ENCODE measurements at places on chromosomes 6 and 20.

- no peak for DNase-seq
Measured at GRCh38 chr20:48035961-48036731, 250.9 kb upstream of the SULF2 start.

- peak; percentile 11 for DNase-seq
Measured at GRCh38 chr6:145258122-145258521, 477.2 kb downstream of the EPM2A start.

GRCh38 chr20:44532981-44533331, 11.1 kb upstream of the SERINC3 start:
- no peak for DNase-seq

- DNase-seq = no peak
Measured at GRCh38 chr6:108565893-108566292, 5.2 kb downstream of the FOXO3 start.

DNA sequence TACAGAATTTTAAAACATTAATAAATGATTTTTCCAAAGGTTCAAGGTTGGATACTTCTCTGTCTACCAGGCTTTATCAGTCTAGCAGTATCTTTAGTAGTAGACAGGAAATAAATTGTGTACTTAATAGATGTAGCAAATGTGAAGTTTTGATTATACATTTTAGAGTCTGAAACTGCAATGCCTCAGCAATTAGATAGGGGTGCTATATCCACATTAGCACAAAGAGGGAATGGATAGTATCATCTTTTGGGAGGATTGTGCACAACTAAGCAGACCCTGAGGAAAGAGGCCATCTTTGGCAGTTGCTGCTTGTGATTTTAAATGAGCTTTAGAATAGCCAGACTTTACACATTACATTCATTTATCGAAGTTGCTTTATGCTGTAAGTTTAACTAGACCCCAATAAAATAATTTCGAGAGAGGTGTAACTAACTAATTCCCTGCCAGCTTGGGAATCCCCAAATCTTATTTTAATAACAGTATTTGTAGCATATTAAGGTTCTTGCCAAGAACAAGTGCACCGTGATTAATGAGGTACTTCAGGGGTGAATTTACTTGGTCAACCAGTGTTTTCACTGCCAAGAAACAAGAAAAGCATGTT, 2.8 kb downstream of the KCNQ5 start:
- peak; percentile 29 for DNase-seq

- no peak for DNase-seq
Measured at GRCh38 chr6:110130362-110130761, 49.1 kb downstream of the WASF1 start.

DNA sequence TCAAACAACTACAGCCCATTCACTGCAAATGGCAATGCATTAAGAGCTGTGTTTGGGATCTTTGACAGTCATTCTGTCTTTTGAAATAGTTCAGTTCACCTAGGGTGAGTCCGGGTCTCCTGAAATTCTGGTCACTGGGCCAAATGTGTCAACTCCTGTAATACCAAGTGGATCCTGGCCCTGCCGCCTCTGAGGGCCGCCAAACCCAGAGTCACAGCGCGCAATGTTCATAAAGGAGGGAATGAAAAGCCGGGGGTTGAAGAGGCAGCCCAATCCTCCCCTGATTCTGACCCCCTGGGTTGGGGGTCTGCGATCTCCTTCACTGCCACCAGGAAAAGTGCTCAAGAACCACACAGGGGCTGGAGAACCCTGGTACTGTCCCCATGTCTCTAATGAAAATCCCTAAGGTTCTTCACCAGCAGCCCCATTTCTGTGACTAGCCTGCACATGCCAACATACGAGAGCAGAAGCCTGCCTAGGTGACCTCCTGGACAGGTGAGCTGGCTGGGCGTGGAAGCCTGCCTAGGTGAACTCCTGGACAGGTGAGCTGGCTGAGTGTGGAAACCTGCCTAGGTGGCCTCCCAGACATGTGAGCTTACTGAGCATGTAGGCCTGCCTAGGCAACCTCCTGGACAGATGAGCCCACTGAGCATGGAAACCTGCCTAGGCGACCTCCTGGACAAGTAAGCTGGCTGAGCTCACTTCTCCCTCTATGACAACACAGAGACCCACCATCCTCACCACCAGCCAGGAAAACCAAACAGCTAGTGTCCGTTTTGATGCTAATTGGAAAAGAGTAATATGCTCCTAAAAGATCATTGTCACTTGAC, 16.1 kb upstream of the APMAP start:
- DNase-seq = no peak

DNA sequence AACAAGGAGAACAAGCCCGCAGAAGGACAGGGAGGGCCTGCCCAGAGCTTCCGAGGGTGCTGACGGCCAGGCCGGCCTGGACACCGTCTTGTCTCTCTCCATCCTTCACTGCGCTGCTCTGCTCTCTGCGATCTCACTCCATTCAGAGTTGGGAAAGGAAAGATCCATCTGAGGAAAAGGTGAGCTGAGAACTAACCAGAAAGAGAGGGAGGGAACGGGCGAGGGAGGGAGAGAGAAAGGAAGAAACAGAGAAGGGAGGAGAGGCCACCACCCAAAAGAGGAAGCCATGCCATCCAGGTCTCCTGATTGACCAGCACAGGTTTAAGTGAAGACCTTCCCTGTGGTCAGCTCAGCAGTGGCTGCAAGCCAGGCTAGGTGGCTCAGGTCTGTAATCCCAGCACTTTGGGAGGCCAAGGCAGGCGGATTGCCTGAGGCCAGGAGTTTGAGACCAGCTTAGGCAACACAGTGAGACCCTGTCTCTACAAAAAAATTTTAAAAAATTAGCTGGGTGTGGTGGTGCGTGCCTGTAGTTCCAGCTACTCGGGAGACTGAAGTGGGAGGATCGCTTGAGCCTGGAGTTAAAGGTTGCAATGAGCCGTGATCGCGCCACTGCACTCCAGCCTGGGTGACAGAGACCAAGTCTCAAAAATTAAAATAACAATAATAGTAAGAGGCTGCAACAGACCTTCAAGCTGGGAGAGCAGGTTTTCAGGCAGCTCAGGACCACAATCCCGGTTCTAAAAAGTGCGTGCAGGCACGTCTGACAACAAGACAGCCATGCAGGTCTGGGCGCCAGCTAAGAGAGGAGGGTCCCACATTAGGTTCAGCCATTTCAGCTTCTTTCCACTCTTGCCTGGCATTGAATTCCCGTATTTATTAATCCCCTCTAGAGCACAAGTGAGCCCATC, 34.2 kb upstream of the DLGAP4 start:
- no peak for DNase-seq

- no peak for DNase-seq
Measured at GRCh38 chr6:134932098-134932497, 17.8 kb downstream of the ALDH8A1 start.

DNA sequence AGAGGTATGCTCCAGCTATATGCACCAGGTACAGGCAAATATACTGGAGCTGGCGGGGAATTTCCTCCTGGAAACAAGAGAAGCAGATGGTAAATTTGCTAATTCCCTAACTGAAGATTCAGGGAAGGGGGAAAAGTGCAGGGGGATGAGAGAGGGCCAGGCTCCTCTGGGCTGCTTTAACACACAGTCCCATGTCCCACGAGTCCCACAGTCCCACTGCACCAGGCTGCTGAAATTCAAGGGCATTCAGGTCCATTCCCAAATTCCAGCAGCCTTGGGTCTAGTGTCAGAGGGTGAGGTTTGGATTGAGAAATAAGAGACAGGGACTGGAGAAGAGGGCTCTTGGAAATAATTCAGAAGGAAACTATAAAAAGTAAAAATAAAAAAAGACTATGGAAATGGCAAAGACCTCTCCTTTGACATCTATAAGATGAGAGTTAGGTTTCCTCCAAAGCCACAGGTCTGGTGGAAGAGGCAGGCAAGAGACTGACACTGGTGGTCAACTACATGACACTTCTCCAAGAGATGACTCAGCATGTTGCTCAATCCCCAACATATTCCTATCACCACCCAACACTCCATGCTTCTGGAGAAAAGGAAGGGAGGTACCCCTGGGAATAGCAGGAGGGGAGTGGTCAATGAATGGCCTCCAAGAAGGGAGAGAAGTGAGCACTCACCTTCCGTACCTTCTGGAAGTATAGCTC, 69.2 kb downstream of the TRAM2 start:
- no peak for DNase-seq

DNA sequence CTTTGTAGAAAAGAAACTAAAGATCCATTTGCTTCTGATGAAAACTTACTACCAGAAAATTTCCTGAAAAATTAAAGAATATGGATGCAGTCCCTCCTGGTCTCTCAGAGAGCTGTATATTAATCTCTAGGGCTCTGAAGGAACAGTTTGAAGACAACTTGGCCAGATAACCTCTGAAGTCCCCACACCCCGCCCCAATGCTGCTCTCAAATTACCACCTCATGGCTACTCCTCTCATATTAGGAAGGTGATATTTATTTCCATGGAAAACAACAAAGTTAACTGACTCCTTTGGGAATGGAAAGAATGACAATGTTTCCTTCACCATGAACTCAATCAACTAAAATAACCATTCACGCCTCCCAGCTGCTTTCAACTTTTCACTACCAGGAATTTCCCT, 408.4 kb upstream of the FLRT3 start:
- DNase-seq = no peak

DNA sequence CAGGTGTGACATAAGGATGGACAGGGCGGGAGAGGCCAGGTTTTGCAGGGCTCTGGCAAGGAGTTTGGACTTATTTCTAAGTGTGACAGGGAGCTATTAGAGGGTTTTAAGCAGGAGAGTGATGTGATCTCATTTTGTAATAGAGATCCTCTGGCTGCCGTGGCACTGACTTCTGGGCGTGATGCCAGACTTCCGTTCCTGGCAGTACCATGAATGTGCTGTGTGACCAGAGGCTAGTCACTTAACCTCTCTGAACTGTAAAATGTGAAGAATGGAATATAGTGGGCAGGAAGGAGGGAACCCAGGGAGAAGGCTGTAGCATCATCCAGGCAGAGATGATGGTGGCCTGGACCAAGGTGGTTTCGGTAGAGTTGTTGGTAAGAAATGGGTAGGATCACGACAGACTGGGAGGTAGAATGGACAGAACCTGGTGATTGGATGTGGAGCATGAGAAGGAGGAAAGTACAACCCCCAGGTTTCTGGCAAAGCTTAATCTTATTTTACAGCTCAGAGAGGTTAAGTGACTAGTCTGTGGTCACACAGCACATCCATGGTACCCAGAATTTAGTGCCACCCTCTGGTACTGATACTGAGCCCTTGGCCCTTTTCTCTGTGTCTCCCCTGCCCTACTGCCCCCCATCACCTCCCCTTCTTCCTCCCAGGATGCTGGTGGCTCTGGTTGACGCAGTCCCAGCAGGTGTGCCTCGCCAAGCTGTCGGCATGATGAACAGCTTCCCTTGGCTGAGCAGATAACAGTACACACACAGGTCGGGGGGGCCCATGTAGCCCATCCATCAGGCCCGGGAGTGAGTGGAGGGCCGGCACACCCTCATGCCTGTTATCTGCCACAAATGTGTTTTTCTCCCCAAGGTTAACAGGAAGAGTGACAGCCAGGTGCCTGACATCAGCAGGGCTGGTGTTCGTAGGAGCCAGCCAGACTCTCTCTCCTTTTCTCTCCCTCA, 52.9 kb upstream of the CTNNBL1 start:
- DNase-seq = no peak

DNA sequence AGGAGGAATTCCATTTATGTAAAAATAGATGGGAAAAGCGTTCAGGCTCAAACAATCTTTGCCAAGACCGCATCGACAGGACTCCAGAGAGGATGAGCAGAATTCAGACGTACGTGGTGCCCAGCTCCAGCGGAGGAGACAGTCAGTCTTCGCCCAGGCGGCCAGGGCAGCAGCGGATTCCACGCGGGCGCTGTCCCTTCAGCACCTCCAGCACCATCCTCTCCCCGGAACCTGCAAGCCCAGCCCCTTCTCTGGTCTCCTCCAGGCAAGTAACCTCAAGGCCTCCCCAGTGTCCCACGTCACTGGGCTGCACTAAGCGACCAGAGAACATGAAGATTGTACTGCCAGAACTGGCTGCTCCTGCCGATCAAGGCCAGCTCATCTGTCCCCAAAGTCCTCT, 2.8 kb upstream of the KCNQ2 start:
- DNase-seq = no peak

GRCh38 chr20:44028003-44028730, 113.5 kb downstream of the TOX2 start:
- no peak for DNase-seq

GRCh38 chr6:137975188-137975940, 108.3 kb downstream of the TNFAIP3 start:
- DNase-seq = no peak

DNA sequence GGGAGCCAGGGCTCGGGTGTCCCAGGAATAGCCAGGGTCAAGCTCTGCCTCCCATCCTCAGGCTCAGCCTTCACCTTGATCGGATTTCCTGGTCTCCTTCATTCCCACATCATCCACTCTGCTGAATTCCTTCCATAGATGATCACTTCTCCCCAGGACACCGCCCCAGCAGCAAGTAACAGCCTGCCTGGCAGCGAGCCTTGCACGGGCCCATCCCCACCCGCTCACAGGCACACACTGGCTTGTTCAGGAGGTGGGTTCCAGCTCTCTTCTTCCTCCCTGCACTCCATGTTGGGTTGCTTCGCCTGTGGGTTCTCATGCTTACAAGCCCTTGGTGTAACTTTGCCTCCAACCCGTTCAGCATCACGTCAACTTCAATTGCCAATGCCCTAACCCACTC, 113.0 kb upstream of the IYD start:
- DNase-seq = no peak

DNA sequence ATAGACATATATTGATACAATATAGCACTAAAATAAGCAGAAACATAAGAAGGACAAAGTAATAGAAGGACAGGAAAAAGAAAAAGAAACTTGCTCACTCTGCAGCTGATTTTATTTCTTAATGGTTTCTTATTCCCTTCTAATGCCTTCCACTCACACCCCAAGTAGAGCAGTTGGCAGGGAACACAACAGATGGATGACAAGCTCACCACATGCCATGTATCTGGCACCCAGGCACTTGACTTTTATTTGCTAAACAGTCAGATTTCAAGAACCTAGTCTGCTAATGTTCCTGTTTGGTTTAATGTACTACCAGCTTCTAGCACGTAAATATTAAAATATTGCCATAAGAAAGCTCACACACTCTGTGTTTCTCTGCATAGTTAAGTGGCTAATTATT, 87.1 kb downstream of the COL19A1 start:
- DNase-seq = no peak

DNA sequence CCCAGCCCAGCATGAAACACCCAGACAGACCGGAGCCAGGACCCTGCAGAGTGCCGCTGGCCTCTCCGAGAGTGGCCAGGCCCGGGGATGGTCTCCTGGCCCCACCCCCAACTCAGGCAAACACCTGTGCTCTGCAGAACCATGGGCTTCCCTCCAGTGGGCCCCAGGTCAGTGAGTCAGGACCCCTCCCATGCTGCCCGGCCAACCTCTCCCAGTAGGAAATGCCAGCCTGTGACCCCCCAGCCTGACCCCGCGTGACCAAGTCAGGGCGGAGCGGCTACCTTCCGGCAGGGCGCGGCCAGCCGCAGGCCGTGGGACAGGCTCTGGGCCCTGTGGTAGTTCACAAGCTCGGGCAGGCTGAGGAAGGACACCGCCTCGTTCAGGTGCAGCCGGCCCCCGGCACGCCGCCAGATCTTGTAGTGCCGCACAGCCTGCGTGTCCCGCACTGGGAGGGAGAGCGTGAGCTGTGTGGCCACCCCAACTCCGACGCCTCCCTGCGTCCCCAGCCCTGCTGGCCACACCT, 3.2 kb downstream of the PTK6 start:
- DNase-seq = no peak

- no peak for DNase-seq
Measured at GRCh38 chr6:44530209-44530909, 142.9 kb downstream of the CDC5L start.

- no peak for DNase-seq
Measured at GRCh38 chr6:10684618-10685017, 9.8 kb downstream of the C6orf52 start.

- DNase-seq = no peak
Measured at GRCh38 chr6:139711804-139712585, 337.5 kb upstream of the CITED2 start.

Data from NCI-H2227 treated with DMSO at 0.1 percent for 48 hours (cell line).